Kidney epithelial cell (primary cell): ENCODE measurements at places on chromosomes 5 and 9. TPM values are rescaled to one million over a fixed set of nuclear protein-coding genes. Genes with fewer than 3 reads are reported as not detected.

DNA sequence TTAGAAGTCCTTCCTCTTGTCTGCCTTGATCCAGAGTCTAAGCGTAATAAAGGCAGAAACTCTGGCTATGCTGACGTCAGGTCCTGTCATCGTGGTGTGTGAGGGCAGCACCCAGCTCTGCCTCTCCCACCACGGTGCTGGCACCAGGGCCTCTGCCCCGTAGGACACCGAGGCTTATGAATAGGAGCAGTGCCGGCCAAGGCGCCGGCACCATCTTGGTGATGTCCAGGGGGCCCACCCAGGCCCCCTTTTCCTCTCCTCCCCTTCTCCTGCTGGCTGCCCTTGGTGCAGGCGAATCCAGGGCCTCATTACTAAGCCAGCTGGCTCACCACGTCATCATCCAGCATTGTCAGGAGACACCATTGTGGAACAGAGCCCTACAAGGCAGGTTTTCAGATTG is 252.3 kb downstream of the FANCC start:
- DNase-seq, result no peak

DNA sequence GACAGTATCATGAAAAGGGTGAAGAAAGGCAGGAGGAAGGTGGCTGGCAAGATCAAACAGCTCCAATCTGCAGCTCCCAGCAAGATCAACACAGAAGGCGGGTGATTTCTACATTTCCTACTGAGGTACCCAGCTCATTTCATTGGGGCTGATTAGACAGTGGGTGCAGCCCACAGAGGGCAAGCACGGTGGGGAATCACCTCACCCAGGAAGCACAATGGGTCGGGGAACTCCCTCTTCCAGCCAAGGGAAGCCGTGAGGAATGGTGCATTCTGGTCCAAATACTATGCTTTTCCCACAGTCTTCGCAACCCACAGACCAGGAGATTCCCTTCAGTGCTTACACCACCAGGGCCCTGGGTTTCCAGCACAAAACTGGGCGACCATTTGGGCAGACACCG is 66.8 kb downstream of the CAMSAP1 start:
- no peak for DNase-seq

Gene FOXD4L6
- total RNA-seq, result not detected in 2 replicates

DNA sequence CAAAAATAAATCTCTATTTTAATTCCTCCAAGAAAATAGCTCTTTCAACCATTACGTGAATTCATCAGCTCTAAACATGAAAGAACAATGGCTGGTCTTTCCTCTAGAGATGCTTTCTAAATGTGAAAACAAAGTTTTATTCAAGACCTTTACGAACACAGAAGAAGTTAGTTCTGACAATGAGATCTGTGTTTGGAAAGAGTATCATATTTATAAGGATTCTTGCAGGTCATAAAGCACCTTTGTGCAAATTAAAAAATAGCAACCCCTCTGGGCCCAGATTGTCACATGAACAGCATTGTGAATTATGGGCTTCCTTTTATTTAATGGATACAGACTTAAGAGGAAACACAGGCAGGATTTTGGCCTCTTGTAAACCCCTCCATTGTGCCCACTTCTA is 17.7 kb upstream of the FTMT start:
- DNase-seq, result no peak
